ENCODE measurements at places on chromosomes 6 and 20.
A peak's percentile ranks its signal among the peaks of the same experiment; 100 is the strongest.

DNA sequence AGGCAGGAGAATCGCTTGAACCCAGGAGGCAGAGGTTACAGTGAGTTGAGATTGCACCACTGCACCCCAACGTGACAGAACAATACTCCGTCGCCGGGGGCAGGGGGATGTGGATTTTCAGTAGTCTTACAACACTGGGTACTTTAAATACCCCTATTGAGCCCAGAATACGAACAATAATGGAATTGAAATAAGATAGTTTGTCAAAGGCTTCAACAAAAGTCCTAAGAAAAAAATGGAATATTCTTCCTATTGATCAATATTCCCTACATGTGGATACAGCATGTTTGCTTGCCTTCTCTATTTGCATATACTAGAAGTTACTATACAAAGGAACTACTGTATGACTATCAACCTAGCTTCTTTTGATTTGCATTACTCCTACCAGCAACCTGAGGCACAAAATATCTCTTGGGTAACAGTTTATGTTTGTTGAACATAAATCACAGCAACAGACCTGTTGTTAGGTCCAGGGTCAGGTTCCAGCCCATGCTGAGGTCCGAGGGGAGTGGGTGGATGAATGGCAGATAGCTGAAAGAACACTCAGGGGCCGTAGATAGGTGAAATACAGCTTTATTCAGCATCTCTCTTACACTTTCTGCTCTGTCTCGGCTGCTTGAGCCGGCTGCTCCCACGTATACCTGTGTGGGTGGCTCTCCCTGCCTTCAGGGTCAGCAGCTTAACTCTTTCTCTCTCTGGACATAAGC lies 23.8 kb downstream of the MAN1A1 start:
- DNase-seq: no peak

- DNase-seq: no peak
Measured at GRCh38 chr6:157646012-157646411, 177.0 kb upstream of the SNX9 start.

- peak; percentile 6 for DNase-seq
Measured at GRCh38 chr6:53918854-53919510, 124.2 kb downstream of the LRRC1 start.

DNA sequence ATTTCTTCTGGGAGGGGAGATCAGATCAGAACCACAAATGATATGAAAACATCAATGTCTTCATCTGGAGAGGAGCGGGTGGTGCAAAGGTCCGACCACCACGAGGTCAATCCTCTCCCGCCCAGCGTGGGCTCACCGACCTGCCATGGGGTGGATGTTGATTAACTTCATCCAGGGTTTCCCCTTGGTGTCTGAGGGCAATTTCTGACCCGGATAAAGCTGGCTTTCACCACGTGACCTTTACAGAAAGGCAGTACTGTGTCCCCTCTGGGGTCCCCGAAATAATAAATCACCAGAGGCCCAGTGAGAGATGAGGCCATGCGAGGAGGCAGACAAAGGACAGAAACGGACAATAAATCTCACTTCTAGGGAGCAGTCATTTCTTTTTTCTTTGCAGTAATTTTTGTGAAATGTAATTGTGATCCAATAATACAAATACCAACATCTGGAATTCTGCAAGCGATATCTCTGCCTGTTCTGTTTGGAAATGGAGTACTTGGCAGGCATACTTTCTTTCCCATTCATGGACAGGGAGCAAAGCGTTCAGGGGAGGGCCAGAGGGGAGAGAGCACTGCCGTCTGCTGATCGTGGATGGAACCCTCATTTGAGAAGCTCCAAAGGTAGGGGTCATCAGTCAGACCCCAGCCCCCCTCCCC lies 55.1 kb upstream of the APCDD1L start:
- no peak for DNase-seq

DNA sequence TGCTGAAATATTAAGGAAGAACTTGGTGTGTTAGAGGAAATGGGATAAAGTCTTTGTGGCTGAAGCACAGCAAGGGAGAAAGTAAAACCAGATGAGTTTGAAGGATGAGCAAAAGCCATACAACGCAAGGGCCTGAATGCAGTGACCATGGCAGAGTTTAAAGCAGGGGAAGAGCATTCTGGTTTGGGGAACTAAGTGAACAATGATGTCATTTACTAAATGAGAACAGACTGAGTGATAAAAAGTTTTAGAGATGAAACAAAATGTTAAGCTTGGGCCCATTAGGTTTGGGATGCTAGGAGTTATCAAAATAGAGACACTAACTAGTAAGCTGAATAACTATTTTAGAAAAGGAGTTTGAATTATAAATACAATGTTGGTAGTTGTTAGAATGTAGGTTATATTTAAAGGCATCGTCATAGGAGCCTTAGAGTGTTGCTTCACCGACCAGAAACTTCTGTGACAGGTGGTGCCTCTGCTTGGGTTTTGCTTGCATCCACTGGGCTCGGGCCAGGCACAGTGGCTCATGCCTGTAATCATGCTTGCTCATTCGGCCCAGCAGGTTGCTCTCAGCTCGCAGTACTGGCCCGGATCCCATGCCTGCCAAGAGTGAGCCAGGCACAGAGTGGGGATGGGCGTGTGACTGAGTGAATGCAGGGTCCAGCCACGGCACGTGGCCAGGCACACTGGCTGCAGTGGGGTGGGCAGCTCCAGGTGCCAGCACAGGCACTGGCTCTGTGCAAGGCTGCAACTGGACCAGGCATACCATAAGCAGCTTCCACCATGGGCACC lies 37.4 kb upstream of the OPRM1 start:
- DNase-seq: no peak

GRCh38 chr6:157813191-157813590 lies 9.9 kb upstream of the SNX9 start:
- DNase-seq: peak; percentile 15

- no peak for DNase-seq
Measured at GRCh38 chr20:59828125-59829053, 105.0 kb downstream of the SYCP2 start.

DNA sequence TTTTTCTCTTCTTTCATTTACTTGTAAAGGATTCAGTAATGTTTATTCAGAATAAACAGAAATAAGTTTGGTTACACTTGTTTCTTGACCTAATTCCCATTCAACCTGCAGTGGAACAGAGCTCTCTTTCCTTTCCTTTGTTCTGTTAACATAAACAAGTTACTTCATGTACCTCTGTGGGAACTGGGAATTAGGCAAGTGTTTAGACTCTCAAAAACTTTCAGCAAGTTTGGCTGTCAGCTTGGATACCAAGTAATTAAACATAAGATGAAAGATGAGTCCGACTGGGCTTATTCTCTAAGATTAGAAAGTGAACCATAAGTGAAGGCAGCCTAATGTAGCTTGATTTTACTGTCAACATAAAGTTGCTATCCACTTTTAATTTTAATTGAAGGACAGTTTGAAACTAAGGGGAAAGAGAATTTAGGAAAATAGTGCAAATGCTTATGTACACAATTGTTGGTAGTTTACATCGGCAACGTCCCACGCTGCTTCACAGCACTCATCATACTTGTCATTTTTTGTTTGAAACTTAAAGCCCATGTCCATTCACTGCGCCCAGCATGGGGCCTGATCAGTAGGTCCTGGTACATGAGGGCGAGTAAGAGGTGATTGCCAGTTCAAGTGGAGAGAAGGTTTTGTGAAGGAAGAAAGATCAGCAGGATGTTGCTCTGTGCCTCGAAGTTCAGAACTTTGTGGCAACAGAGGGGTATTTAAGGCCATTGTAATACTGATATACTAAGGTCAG lies 113.0 kb downstream of the PLEKHG1 start:
- DNase-seq: no peak

- no peak for DNase-seq
Measured at GRCh38 chr6:145147559-145147958, 587.8 kb downstream of the EPM2A start.

DNA sequence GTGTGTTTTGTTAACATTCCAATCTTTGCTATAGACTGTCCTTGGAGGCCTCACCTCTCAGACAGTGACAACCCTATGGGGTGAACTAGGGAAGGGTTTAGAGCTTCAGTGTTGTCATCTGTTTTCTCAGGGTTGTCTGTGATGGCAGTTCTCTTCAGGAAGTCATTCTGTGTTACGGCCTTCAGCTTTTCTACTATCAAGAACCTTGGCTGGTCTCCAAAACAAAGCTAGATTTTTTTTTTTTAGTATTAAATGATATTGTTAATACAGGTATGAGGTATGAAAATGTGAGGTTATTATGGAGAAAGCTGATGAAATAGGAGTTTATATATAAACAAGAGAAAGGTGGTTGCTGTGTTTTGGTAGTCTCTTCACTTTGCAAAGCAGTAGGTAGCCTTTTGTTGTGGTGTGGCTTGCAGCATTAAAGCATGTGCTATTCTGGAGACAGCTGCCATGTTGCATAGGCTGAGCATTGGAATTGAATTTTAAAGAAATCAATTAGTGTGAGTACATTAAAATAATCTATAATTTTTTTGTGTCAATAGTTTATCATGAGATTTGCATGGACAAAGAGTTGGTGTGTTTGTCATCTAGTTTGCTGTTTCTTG lies 162.6 kb downstream of the CARMIL1 start:
- DNase-seq: no peak

GRCh38 chr6:25682324-25682723 lies 30.3 kb downstream of the SCGN start:
- DNase-seq: no peak

GRCh38 chr20:14583413-14583812 lies 246.0 kb upstream of the FLRT3 start:
- no peak for DNase-seq

GRCh38 chr6:79706527-79706926 lies 75.4 kb downstream of the SH3BGRL2 start:
- no peak for DNase-seq

- DNase-seq: no peak
Measured at GRCh38 chr6:74181471-74181870, 485.5 kb downstream of the CD109 start.

- DNase-seq: no peak
Measured at GRCh38 chr6:152598901-152599537, 38.1 kb downstream of the SYNE1 start.

DNA sequence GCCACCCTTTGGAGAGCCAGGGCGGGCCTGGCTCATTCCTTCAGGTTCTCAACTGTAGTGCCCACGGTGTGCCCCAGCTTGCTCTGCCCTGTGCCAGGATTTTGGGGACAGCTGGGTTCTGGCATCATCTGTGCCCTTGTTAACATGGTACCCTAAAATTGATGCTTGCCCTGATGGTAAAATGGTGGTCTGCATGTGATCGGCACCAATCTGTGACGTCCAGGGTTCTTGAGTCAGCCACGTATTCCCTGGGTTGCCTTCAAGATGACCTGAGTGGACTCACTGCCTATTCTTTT lies 31.2 kb upstream of the APCDD1L start:
- no peak for DNase-seq

DNA sequence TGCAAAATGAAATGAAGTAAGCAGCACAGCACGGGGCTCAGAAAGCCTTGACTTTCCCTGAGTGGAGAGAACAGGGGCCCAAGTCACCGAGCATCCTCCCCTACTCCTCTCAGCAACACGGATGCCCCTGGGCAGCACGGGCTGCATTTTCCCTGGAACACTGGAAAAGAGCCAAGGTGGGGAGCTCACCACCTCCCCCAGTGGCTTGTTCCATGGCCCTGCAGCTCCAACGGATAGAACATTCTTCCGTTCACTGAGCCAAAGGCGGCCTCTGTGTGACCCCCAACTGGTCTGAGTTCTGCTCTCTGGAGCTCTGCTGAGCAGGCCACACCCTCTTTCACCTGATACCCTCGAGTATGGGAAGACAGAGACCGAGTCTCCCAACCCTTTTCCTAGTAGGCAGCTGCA lies 20.8 kb upstream of the EMILIN3 start:
- no peak for DNase-seq

DNA sequence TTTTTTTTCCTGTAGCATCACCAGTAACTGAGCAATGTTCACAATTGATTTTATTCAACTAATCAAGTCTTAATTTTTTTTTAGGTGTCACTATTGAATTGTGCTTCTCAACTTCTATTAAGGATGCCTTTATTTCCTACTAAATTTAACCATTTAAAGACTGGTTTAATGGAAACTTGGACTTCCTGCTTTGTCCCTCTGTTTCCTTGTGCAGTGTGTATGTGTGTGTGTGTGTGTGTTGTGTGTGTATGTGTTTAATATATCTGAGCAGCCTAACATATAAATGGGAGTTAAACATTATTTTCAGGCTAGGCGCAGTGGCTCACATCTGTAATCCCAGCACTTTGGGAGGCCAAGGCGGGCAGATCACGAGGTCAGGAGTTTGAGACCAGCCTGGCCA lies 1.8 kb downstream of the SERPINB6 start:
- DNase-seq: no peak

DNA sequence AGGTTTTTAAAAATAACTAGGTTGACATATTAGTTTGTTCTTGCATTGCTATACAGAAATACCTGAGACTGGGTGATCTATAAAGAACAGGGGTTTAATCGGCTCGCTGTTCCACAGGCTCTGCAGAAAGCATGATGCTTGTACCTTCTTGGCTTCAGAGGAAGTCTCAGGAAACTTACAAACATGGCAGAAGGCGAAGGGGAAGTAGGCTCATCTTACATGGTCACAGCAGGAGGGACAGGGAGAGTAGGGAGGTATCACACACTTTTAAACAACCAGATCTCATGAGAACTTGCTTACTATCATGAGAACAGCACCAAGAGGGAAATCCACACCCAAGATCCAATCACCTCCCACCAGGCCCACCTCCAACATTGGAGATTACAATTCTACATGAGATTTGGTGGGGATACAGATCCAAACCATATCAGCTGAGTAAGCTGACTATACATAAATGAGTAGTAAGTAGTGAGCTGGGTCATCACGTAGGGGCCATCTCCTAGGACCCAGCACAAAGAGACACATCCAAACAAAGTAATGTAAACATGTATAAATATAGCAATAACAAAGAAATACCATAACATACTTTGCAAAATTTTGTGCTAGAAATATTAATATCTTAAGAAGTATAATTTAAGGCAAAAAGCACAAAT lies 31.4 kb upstream of the SIRPG start:
- no peak for DNase-seq

- DNase-seq: no peak
Measured at GRCh38 chr6:112801468-112802080, 454.4 kb downstream of the RFPL4B start.

- peak; percentile 55 for DNase-seq
Measured at GRCh38 chr6:142960098-142960497, 15.1 kb upstream of the HIVEP2 start.

- no peak for DNase-seq
Measured at GRCh38 chr6:5201271-5201670, 59.5 kb downstream of the LYRM4 start.

DNA sequence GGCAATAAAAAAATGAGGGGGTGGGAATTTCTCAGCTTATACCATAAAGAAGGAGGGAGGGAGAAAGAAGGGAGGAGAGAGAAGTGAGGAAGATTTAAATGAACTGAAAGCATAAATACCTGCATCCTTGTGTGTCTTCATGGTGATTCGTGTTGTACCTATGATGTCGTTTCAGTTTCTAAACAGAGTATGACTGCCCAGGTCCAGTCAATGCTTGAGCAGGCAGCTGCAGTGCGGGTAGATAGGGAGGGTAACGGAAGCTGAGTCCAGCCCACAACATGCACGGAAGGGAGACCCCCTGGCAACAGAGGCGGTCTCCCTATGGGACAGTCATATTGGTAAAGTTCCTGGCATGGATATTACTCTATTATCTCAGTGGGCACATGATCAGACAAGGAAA lies 184.5 kb downstream of the KIF16B start:
- DNase-seq: no peak

GRCh38 chr20:50224052-50224451 lies 33.4 kb downstream of the CEBPB start:
- DNase-seq: no peak
